ENCODE measurements at places on chromosomes 1 and 21. TPM values are rescaled to one million over a fixed set of nuclear protein-coding genes. Genes with fewer than 3 reads are reported as not detected.

Gene RHBG
- total RNA-seq: not detected

Gene FCN3
- not detected for total RNA-seq

Gene PSRC1
- total RNA-seq: 22.7 TPM

Gene BRINP2
- 0.27 TPM for total RNA-seq

Gene CASQ2
- total RNA-seq: not detected

Gene NLRP3
- total RNA-seq: not detected

Gene CNR2
- not detected for total RNA-seq

Gene MLLT11
- total RNA-seq: 14.5 TPM

Gene NBPF3
- 6.0 TPM for total RNA-seq

Gene WNT3A
- 0.05 TPM for total RNA-seq

Gene MPL
- 0.25 TPM for total RNA-seq

Gene HP1BP3
- 121 TPM for total RNA-seq

Gene PTPRC
- not detected for total RNA-seq

Gene FCER1A
- not detected for total RNA-seq

Gene VWA5B1
- total RNA-seq: not detected

Gene SAMSN1
- not detected for total RNA-seq

Gene GBP4
- 0.01 TPM for total RNA-seq

Gene PHLDA3
- total RNA-seq: 135 TPM

Gene PLA2G2F
- total RNA-seq: not detected

Gene NPHS2
- total RNA-seq: not detected

Gene DTL
- 20.0 TPM for total RNA-seq

Gene TMPRSS3
- total RNA-seq: 0.09 TPM

Gene ZNF697
- total RNA-seq: 1.4 TPM

Gene BEND5
- total RNA-seq: not detected

Gene NFASC
- 1.3 TPM for total RNA-seq

Gene OR2T10
- total RNA-seq: not detected

Gene ITLN2
- total RNA-seq: 0.66 TPM

Gene PPFIA4
- 0.34 TPM for total RNA-seq

Gene RIPPLY3
- total RNA-seq: 0.55 TPM

Gene SYDE2
- total RNA-seq: 0.70 TPM

Gene ACTL8
- total RNA-seq: 1.7 TPM

Gene TYW3
- total RNA-seq: 18.3 TPM

Gene SLC35F3
- total RNA-seq: 4.8 TPM

Gene MR1
- total RNA-seq: 6.6 TPM

Gene MATN1
- 0.08 TPM for total RNA-seq

Gene PRDM16
- 0.28 TPM for total RNA-seq

Gene CFAP141
- total RNA-seq: not detected

Gene CACHD1
- 1.4 TPM for total RNA-seq

Gene GJA5
- not detected for total RNA-seq

Gene ARHGEF16
- total RNA-seq: 5.6 TPM

Gene HIPK1
- 20.2 TPM for total RNA-seq

Gene SH2D1B
- total RNA-seq: 0.23 TPM

Gene ASAP3
- 7.8 TPM for total RNA-seq

Gene HPDL
- 2.7 TPM for total RNA-seq

Gene SAMD11
- total RNA-seq: 19.7 TPM

Gene MSH4
- 0.02 TPM for total RNA-seq

Gene GUCA2B
- total RNA-seq: not detected

Gene ADAMTS1
- total RNA-seq: 0.22 TPM

Gene OPTC
- not detected for total RNA-seq

Gene C1orf167
- not detected for total RNA-seq

All from A549 treated with dexamethasone at 1 μM for 4 hours (cell line).